ENCODE measurements at places on chromosomes 6 and 20.

GRCh38 chr6:149723771-149724417 lies 6.0 kb upstream of the LATS1 start:
- DNase-seq: peak; percentile 56

DNA sequence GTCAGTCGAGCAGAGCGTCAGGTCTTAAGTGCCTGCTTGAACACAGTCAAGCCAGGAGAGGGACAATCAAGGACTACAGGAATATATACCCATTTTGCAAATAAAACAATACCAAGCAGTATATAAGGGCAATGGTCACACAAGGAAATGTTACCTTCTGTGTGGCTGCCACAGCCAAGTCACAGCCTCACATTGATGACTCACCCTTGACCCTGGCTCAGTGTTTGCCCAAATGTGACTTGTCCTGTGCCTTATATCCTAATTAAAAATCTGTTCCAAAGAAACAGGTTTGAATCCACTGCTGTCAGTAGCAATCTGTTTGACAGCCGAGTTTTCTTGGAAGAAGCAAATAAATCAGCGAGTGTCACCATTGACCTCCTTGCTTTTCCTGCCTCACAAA lies 34.3 kb downstream of the C6orf89 start:
- no peak for DNase-seq

GRCh38 chr6:12293931-12294807 lies 4.0 kb downstream of the EDN1 start:
- no peak for DNase-seq

DNA sequence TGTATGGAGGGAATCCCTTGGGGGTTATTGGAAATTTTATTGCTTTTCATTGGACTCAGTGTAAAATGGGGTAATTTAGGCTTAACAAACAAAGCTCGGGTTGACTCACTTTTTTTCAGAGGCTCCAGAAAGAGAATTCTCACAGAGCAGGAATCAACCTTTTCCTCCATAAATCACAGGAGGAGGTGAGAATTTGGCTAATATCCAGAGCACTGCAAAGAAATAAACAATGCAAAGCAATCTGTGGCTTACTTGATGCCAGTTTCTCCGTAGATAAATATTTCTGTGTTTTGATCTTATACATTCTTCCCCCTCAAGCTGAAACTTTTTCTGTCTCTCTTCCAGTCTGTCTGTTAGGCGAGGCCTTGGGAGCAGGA lies 176.6 kb downstream of the TSHZ2 start:
- no peak for DNase-seq

GRCh38 chr6:11534561-11534960 lies 3.0 kb upstream of the TMEM170B start:
- DNase-seq: no peak
